ENCODE measurements at places on chromosomes 13 and 19.

GRCh38 chr13:81172603-81173002 is 831.7 kb upstream of the SPRY2 start:
- DNase-seq: no peak

DNA sequence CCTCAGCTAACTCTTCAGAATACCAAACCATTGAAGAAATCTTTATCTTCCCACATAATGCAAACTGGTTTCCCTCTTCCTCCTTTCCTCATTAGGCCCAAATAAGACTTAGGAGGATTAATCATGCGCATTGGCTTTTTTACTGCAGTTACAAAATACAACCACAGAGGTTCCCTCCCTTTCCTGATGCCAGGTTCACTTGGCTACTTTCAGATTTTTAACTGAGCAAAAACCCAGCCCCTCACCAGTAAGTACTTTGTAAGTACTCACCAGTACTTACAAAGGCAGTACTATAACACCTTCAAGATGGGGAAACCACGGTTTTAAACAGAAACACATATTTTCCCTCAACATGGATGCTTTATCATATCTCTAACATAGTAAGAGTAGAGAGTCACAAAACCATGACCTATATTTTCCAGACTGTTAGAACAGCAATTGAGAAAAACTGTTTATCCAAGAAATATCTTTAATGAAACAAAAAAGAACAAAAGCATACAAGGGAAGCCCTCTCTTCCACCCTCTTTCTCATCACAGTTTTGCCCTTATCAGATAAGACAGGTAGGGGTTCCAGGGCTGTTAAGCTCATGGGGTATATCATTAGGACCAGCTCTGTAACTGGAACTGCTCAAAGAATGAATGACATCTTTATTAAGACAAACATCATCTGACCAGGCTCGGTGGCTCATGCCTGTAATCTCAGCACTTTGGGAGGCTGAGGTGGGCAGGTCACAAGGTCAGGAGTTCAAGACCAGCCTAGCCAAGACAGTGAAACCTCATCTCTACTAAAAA is 12.7 kb downstream of the FOXO1 start:
- DNase-seq: no peak

GRCh38 chr19:16005925-16006324 is 57.1 kb downstream of the OR10H4 start:
- no peak for DNase-seq

DNA sequence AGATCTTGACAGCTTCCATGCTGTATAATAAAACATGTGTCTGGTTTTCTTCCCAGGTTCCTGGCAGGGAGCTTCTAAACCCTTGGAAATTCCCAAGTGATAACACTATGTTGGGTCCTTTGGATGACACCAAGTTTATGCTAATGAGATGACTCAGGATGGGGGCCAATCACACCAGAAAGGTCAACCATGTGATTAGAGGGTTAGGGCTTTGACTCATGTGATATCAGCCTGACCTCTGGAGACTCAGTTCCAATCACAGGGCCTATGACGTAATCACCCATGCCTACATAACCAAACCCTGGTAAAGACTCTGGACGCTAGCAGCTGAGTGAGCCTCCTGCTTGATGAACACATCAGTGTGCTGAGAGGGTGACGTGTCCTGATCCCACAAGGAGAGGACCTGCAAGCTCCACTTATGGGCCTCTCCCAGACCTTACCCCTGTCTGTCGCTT is 203.6 kb downstream of the DCLK1 start:
- DNase-seq: no peak

- DNase-seq: no peak
These were observed 42.6 kb downstream of the RFC3 start for GRCh38 chr13:33860526-33860925.

GRCh38 chr13:49308097-49308875 is 60.6 kb downstream of the CDADC1 start:
- DNase-seq: no peak

DNA sequence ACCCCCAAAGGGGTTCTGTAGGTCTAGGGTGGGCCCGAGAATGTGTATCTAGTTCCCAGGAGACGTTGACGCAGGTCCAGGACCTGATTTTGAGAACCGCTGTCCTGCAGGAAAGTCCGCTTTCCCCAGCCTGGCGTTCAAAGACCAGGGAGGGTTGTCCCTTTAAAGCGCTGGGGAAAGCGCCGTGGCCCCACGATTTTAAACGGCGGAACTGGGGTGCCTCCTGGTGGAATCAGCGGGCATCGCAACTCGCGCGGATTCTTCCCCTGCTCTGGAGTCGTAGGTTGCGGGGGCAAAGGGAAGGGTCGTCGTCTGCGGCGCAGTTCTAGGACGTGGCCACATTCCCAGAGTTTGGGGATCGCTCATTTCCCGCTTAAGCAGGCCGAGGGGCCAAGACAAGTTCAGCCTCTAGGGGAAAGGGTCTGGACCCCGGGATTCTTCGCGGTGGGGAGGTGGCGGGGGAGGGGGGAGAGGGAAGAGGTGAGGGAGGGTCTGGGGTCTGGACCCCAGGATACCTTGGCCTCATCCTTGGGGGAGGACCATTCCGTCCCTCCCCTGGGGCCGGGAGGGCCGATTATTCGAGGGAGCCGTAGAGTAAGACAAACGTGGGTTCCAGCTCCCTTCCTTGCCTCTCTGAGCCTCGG is 7.7 kb downstream of the PNMA8B start:
- DNase-seq: no peak

- no peak for DNase-seq
These were observed 18.0 kb downstream of the RAB3D start for GRCh38 chr19:11321191-11322126.

GRCh38 chr13:110394371-110394841 is 87.3 kb downstream of the COL4A2 start:
- DNase-seq: no peak

DNA sequence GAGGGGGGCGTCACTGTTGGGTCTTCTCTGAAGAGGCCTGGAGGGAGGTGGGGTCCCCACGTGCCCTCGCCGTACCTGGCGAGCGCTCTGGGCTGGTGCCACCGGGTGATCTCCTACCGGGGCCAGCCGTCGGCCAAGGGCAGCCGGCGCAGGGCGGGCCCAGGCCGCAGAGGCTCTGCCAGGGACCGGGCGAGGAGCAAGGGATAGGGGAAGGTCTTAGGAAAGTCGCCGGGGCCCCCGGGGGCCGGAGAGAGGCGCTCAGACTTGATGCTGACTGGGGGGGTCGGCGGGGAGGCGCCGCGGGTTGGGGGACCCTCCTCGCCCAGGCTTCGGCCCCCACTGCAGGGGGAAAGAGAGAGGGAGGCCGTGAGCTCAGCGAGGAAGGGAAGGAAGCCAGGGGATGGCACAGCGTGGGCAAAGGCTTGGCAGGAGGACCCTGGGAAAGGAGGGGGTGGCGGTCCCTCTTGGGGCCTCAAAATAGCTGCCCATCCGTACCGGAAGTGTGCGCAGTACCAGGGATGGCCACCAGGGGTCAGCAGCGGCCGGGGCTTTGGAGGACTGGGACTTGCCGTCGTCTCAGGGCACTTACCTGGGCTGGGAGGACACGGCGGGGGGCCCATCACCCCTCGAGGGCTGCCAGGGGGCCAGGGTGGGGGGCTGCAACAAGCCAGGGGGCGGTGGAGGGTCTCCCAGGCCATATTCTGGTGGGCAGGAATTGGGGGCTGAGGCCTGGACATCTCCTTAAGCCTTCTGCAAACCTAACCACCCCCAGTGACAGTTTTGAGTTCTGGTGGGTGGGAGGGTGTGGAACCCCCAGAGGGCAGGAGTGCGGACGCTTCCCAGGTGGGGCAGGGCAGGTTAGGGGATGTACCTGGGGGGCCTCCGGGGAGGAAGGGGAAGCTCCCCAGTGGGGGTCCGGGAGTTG is 7.7 kb upstream of the TMEM161A start:
- no peak for DNase-seq
